ENCODE measurements at places on chromosomes 4 and X. TPM values are rescaled to one million over a fixed set of nuclear protein-coding genes. Genes with fewer than 3 reads are reported as not detected.

Gene PCDH18
- total RNA-seq, result not detected

Gene IQSEC2
- 1.9 TPM for total RNA-seq

Gene EDA
- 13.6 TPM for total RNA-seq

Gene CLNK
- 0.39 TPM for total RNA-seq

Gene ENPEP
- not detected for total RNA-seq

Gene VAMP7
- 37.4 TPM for total RNA-seq

Gene AGA
- total RNA-seq, result 16.6 TPM
